ENCODE measurements at places on chromosomes 12 and 14.

DNA sequence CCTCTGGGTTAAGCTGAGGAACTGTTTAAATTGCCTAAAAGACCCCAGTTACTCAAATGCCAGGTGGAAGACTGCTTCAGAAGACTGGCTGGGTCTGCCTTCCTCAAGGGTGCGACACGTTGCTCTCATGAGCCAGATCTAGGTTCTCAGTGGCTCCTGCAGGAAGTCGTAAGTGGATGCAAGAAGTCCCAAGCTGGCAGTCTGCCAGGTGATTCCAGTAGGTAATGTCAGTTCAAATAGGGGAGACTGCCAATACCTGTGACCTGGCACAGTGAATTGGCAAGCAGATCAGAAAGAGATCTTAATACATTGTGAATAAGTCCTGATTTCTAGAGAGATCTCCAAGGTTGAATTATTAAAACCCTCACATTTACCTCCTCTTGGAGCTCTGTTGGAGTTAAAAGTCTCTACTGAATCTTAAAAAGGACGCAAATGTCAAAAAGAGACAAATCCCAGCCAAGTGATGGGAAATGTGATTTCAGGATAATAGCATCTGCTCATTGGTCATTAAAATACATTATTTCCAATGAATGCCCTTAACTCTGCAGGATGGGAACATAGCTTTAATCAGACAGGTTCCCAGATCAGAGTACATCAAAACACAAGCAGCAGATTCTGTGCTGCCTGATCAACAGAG lies 98.8 kb upstream of the FRMD6 start:
- no peak for DNase-seq

- no peak for DNase-seq
Measured at GRCh38 chr14:71686677-71687076, 245.6 kb upstream of the RGS6 start.

- DNase-seq: no peak
Measured at GRCh38 chr12:116148844-116149243, 128.6 kb downstream of the MED13L start.

DNA sequence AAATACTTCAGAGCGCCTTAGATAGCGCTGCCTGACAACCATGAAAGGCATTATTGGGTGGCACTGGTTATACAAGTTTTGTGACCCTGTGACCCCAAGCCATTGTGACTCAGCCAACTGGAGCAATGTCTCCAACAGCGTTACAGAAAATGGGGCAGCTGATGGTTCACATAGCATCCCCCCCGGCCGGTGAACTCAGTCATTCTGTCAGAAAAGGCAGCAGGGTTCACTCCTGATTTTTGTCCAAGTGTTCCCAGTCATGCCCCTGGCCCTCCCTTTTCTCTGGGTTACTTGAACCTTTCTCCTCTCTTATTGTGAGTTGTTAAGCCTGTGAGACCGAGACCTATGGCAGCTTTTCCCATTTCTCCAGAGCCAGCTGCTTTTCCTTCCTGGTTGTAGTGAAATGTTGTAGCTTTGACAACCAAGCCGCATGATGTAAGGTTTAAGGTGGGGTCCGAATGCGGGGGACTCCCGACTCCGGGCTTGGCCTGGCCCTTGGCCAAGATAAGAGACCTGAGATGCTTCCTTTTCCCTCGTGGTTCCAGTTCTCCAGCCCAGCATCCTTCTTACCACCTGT lies 22.0 kb downstream of the CD9 start:
- DNase-seq: no peak

GRCh38 chr12:109539508-109539907 lies 33.8 kb downstream of the MMAB start:
- DNase-seq: no peak

GRCh38 chr12:93315907-93316622 lies 61.7 kb upstream of the NUDT4 start:
- no peak for DNase-seq

DNA sequence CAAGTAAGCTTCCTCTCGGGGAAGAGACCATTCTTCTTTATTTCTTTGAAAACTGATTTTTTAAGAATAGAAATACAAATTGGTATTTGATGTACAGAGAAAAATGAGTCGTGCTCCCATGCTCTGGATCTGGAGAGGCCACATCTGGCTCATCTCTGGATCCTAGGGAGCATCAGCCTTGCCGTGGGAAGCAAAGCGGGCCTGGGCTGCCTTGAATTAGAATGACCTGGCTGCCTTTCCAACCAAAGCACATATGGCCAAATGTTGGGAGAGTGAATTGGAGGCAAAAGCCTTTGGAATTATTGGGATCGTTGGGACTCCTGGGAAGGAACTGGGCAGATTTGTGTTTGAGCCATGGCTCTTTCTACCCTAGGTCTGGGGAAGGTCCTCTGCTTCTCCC lies 80.0 kb downstream of the SLC25A47 start:
- no peak for DNase-seq

DNA sequence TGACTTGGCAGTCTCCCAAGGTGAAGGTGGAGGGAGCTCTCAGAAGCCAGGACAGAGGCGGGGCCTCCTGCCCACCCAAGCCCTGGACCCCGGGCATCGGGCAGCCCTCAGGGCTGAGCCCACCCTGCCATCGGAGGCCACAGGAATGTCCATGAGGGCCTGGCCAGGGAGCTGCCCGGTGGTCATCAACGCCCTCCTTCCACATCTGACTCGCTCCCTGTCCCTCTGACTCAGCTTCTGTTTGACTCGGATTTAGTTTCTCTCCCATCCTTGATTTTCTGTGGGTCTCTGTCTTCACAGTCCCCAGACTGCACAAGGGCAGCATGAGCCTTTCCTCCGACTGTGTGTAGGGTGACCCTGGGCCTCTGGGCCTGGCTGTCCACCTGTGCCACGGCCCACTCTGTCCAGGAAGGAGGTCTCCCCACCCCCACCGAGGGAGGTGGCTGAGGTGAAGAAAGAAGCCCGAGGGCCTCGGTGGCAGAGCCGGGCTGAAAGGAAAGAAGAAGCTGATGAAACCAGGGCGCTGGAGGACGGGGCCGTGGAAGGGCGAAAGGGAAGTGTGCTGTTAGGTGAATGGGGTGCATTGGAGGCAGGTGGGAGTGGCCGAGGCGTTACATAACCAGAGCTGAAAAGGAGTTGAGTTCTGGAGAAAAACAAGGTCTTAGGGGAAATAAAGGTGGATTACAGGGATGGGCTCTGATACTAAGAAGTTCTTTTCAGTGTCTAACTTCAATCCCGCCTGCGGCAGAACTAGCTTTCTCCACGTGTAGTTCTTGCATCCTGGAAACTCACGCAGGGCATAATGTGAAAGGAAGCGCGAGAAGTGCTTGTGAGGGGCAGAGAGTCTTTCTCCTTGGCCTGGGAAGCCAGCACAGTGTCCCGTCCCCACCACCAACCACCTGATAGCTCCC lies 16.7 kb upstream of the TMEM106C start:
- DNase-seq: no peak

DNA sequence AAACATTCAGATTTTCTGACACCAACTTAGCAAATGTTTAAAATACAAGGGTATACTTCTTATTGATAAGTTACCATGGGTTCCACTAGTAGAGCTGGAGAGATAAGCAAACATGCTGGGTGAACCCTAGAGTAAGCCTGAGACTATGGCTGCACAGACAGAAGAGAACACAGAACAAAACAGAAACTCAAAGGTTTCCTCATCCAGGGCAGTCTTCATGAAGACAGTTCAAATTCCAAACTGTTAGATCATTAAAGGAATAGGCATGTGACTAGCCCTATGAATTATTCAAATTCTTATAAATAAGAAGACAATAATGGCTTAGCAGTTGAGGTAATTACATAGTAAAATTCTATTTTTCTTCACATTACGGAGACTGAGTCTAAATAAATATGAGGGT lies 28.1 kb downstream of the BTBD7 start:
- DNase-seq: no peak

- DNase-seq: no peak
Measured at GRCh38 chr12:110337912-110338710, 57.1 kb downstream of the ATP2A2 start.

GRCh38 chr12:132529906-132530305 lies 40.0 kb downstream of the FBRSL1 start:
- no peak for DNase-seq

DNA sequence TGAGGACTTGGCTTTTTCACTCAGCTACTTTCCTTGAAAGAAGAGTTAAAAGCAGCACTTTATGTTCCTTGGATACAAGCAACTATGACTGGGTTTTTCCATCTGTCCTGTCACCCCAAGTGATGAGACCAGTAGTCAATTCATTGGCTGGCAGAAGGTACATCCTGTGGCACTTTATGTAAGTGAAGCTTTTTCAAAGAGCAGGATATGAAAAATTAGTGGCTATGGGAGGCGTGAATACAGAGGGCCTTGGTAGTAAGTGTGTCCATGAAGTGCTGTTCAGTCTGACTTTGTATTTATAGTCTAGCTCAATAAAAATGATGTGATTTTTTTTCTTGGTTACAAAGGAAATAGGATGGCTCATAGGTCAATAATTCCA lies 68.8 kb downstream of the DRAM1 start:
- DNase-seq: no peak

GRCh38 chr12:75446857-75447256 lies 33.7 kb upstream of the GLIPR1 start:
- no peak for DNase-seq

DNA sequence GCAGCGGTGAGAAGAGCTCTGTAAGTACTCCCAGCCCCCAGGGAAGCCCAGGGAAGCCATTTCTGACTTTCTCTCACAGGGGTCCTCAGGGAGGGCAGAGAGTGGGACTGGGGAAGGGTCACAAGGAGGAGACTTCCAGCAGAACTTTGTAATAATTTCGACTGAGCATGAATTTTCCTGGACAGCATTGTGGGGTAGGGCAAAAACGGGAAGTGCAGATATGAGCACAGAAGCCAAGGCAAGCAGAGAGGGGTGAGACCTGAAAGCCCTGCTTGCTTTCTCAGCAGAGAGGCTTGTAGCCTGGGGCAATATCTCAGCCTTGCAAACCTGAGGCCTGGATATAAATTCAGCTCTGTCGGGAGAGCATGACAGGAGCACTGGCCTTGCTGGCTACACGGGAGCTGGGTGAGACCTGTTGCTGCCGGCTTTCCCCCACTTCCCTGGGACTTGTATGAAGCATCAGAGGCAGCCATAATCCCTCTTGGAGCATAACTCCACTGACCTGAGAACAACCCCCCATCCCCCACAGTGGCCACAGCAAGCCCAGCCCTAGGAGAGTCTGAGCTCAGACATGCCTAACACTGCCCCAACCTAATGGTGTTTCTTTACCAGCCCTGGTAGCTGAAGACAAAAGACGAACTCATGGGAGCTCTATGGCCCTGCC lies 9.8 kb upstream of the IQSEC3 start:
- DNase-seq: no peak

GRCh38 chr12:54261815-54262402 lies 18.0 kb downstream of the CBX5 start:
- no peak for DNase-seq

GRCh38 chr12:14135996-14136395 lies 154.6 kb upstream of the GRIN2B start:
- DNase-seq: no peak

- DNase-seq: no peak
Measured at GRCh38 chr12:130066742-130067141, 95.5 kb upstream of the FZD10 start.

DNA sequence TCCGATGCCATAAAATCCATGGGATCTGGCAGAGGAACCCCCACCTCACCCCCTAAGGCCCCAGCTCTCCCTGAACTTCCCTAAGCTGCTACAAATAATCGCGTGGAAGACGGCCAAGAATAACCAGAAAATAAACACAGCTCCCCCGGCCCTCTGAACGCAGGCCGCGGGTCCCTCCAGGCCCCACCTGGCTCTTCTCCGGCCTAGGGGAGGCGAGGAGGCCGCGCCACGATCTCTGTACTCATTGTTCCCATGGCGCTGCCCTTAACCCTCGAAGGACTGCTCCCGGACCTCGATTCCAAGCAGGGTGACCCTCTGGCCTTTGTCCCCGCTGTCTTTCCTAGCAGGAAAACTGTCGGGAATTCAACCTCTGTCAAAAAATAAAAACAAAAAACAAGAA lies 33.9 kb upstream of the TBX5 start:
- DNase-seq: no peak

- DNase-seq: no peak
Measured at GRCh38 chr12:57389033-57389432, 41.8 kb downstream of the R3HDM2 start.

- no peak for DNase-seq
Measured at GRCh38 chr12:5497329-5498053, 65.6 kb downstream of the NTF3 start.

DNA sequence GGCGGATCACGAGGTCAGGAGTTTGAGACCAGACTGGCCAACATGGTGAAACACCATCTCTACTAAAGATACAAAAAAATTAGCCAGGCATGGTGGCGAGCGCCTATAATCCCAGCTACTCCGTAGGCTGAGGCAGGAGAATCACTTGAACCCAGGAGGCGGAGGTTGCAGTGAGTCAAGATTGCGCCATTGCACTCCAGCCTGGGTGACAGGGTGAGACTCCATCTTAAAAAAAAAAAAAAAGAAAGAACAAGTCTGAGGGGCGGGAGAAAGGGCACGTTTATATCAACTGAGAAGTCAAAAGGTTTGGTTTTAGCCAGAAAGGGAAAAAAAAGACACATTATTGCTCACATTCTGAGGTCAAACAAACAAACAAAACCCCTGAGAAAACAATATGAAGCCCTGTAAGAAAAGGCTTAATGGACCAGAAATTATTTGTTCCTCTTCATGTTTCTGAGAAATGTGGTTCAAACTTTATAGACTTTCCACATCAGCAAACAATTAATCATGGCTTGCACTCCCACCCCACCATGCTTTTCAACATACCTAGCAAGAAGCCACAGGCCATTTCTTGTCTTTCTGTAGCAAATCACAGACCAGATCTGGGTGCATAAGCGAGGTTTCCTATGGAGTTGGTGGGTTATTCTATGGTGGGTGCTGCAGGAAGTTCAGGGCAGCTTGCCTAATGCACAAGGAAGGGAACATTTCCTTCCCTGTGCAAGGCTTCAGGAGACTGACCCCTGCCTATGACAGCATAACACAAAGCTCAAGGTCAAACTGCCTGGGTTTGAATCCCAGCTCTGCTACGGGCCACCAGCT lies 80.1 kb downstream of the SSPN start:
- no peak for DNase-seq

DNA sequence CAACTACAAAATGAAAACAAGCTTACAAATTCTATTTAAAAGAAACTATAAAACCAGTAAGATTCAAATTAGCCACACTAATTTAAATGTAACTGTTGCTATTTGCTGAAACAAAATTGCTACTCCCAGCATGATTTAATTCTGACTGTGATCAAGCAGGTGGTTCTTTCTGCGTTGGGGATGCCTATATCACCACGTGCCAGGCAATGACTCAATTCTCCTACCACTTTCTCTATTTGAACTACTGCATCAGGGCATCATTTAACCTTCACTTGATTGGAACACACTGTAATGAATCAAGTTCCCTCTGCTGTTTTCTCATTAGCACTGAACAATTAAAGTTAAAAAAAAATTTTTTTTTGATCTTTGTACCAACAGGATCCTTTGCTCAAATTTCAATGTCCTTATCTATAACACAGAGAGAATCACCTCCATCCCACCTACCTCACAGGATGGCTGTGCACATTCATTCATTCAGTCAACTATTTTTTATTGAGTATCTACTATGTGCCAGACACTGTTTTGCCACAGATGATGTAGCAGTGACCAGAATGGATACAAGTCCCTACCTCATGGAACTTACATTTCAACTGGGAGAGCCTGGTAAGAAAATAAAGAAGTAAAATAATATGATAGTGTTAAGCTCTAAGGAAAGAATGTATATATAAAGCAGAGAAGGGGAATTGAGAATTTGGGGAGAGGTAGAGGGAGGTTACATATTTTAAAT lies 8.0 kb upstream of the ACTN1 start:
- DNase-seq: no peak

- no peak for DNase-seq
Measured at GRCh38 chr12:108505129-108505528, 9.9 kb upstream of the FICD start.

GRCh38 chr14:43539210-43539609 lies 967.9 kb downstream of the FSCB start:
- no peak for DNase-seq

GRCh38 chr12:29551812-29552211 lies 54.3 kb upstream of the OVCH1 start:
- no peak for DNase-seq

All from GOT3 (cell line).